ENCODE measurements at places on chromosomes 7 and 10. TPM values are rescaled to one million over a fixed set of nuclear protein-coding genes. Genes with fewer than 3 reads are reported as not detected.

Gene DYNC1I1
- total RNA-seq: 1.3 TPM

Gene BBIP1
- total RNA-seq: 32.4 TPM

Gene CALHM3
- total RNA-seq: not detected

Gene DDX21
- 43.4 TPM for total RNA-seq

Gene IKZF1
- total RNA-seq: 61.9 TPM

Gene IFIT5
- total RNA-seq: 25.3 TPM

Gene GAD2
- total RNA-seq: not detected

Gene ITGA8
- 23.4 TPM for total RNA-seq

Gene PKD2L1
- 3.4 TPM for total RNA-seq

Gene CYP3A7
- total RNA-seq: 0.21 TPM

Gene HSPA12A
- total RNA-seq: 8.8 TPM

Gene MYH16
- total RNA-seq: not detected

Gene SLC13A1
- not detected for total RNA-seq

Gene SMO
- total RNA-seq: 3.1 TPM

Gene NRP1
- total RNA-seq: 127 TPM

Gene HMX2
- total RNA-seq: not detected

Gene ZNF736
- 15.1 TPM for total RNA-seq

Gene SPDYE3
- not detected for total RNA-seq

Gene ZPBP
- total RNA-seq: not detected

Gene PON1
- total RNA-seq: 0.24 TPM

Gene AMPH
- 1.2 TPM for total RNA-seq

Gene COL26A1
- 0.24 TPM for total RNA-seq

Gene SAMD9L
- total RNA-seq: 64.4 TPM

Gene FAM131B
- total RNA-seq: 0.53 TPM

Gene OPN1SW
- not detected for total RNA-seq

Gene IFIT1B
- not detected for total RNA-seq

Gene SGCE
- 47.1 TPM for total RNA-seq

Gene RSU1
- 81.6 TPM for total RNA-seq

Gene PILRA
- total RNA-seq: 48.7 TPM

Gene ENKUR
- 6.5 TPM for total RNA-seq

Gene TFPI2
- 1.9 TPM for total RNA-seq

Gene MCU
- 24.2 TPM for total RNA-seq

Gene WDFY4
- 44.4 TPM for total RNA-seq

Gene RFC2
- 18.5 TPM for total RNA-seq

Gene FAM25A
- total RNA-seq: not detected

Gene CDH23
- total RNA-seq: 9.4 TPM

Gene PPP1R9A
- total RNA-seq: 28.9 TPM

Gene C10orf143
- 3.7 TPM for total RNA-seq

Gene JAKMIP3
- 0.18 TPM for total RNA-seq
